T1000 (cell line): ENCODE measurements at places on chromosomes 2 and 18.
A peak's percentile ranks its signal among the peaks of the same experiment; 100 is the strongest.

DNA sequence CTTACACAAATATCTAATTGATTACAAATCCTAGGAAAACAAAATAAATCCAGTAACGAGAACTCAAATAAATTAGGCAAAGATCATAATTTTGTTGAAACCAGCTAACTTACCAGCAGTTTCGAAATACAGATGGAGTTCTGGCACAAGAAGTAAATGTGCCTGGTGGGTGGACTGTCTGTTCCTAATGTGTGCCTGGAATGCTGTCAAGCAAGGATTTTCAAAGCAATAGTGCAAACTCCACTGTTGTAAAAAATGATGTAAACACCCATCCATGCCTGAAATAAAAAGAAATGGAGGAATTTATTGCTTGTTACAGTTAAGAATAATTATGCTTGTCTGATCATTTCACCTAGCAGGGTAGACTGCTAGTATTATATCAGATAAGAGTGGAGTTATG is 423.9 kb upstream of the MAP2 start:
- no peak for DNase-seq

DNA sequence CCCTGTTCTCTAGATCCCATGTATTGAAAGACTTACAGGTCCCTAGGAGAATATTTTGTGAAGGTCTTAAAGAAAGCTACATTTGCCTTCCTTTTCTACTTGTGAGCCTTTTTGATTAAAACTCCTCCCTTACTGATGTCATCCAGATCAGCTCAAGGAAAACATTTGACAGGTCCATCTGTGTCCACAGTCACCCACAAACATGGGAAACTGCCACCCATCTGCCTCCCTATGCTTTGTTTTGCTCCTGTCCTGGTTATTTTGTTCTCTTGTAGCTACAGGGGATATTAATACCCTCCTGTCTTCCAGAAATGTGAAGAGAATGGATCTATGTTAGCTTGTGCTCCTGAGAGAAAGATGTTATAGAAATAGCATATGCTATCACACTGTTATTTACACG is 203.6 kb upstream of the GALNT5 start:
- no peak for DNase-seq

- DNase-seq: no peak
Measured at GRCh38 chr2:83253848-83254247, 1205.2 kb downstream of the SUCLG1 start.

DNA sequence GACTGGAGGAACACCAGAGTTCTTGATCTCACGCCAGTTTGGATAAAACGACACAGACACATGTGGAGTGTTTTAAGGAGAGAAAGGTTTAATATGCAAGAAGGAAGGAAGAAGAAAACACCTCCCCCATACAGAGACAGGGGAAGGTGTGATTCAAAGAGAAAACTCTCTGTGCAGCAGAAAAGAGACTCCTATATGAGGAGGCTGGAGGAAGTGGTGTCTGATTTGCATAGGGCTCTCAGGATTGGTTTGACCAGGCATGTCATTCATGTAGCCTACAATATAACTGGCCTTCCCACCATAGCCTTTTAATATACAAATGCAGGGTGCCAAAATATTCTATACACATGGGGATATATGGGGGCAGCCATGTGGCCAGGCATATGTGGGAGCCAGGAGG is 1386.5 kb downstream of the RPIA start:
- no peak for DNase-seq

DNA sequence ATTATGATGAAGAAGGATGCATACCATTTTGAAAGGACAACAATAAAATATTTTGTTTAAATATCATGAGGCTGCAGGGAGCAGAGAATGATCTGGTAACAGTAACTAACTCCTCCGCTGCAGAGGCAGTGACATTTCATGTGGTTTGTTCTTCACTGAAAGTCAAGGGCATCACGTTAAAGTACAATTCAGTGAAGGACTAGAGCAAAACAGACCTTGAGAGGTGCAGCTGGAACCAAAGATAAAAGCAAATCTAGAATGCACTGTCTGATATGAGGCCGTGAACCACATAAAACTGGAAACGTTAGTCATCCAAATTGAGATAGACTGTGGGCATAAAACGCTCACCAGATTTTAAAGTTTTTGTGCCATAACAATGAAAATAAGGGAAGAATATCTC is 522.9 kb upstream of the TNP1 start:
- DNase-seq: no peak

- DNase-seq: no peak
Measured at GRCh38 chr2:128305555-128306080, 13.1 kb downstream of the HS6ST1 start.

GRCh38 chr18:49251451-49251850 is 209.0 kb downstream of the DYM start:
- no peak for DNase-seq

DNA sequence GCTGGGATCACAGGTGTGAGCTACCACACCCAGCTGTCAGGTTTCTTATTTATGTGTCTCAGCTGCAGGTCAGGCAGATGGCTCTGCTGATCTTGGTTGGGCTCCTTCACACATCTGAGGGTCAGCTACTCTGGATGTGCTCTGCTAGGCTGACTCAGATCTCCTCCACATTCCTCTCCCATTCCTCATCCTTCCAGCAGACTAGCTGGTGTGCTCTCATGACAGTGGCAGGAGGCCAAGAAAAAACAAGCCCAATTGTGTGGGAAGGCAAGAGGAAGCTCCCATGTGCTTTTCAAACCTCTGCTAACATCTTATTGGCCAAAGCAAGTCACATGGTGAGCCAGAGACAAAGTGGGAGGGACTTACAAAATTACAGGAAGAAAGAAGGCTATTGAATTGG is 11.7 kb upstream of the MSH6 start:
- peak; percentile 84 for DNase-seq

- DNase-seq: peak; percentile 60
Measured at GRCh38 chr2:47631792-47632398, 151.1 kb upstream of the MSH6 start.

DNA sequence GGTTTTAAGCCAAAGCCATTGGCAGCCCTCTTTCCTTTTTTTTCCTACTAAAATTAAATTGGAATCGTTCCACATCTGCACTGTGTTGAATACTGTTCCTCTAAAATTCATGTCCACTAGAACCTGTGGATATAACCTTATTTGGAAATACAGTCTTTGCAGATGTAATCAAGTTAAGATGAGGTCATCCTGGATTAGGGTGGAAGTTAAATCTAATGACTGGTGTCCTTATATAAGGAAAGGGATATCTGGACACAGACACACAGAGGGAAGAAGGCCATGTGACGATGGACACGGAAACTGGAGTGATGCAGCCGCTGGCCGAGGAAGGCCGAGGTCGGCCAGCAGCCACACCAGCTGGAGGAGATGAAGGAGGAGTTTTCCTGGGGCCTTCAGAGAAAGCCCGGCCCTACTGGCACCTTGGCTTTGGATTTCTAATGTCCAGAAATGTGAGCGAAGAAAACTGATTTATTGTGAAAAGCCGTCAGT is 49.4 kb downstream of the LONRF2 start:
- DNase-seq: no peak

- DNase-seq: no peak
Measured at GRCh38 chr2:85547089-85547858, 8.3 kb downstream of the MAT2A start.

- peak; percentile 62 for DNase-seq
Measured at GRCh38 chr2:181656450-181657291, at the start of gene CERKL. TSS of gene CERKL (minus strand) at chr2:181657105. CDS start at chr2:181657006, 99 bp downstream.

DNA sequence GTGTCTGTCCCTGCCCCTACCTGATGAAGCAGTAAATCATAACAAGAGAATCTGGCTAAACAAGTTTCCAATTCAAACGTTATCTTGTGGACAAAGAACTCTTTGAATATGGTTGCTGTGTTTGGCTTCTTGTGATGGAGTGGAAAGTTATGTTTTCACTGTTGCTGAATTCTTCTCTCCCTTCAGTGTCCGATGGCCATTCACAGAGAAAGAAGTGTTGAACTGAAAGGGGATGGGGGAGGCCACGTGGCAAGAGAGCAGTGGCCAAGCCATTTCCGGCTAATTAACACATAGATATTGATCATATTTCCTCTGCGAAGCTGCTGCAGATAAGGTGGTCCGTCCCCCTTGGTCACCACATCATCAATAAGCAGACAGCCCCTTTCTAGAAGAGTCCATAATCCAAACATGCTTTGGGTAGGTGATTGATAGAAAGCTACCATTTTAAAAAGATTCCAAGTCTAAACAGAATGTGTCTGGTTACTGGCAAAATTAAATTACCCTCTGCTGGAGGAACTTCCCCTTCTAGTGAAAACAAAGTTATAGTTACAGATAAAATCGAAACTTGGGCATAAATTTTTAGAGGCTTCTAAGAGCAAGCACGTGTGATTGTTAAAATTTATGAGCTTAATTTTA is 36.9 kb upstream of the FZD7 start:
- no peak for DNase-seq

DNA sequence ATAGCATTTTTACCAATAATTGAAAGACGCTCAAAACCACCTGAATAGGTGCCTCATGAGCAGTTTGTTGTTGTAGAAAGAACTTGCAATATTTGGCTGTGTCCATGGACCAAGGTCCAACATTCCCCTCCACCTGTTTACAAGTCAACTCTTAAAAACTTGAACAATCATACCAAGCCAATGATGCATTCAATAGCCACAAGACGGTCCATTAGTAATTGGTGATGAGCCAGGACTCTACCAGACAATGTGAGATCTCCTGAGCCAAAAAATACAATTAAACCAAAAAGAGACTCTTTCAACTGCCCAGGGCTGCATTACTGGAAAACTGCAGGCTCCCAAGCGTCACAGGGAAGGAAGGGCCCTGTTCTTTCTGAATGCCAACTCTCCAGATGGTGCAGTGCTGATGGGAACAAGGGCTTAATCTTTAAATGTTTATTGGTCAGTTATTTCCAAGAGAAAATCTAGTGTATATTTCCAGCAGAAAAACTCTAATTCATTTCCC is 118.8 kb upstream of the EPB41L3 start:
- no peak for DNase-seq
